Activated naive CD8-positive, alpha-beta T cell treated with anti-CD3 and anti-CD28 coated beads for 36 hours (primary cell): ENCODE measurements at places on chromosomes 12 and 14. TPM values are rescaled to one million over a fixed set of nuclear protein-coding genes. Genes with fewer than 3 reads are reported as not detected.

GRCh38 chr14:74950795-74951442, 4.5 kb downstream of the PGF start:
- no peak for DNase-seq

DNA sequence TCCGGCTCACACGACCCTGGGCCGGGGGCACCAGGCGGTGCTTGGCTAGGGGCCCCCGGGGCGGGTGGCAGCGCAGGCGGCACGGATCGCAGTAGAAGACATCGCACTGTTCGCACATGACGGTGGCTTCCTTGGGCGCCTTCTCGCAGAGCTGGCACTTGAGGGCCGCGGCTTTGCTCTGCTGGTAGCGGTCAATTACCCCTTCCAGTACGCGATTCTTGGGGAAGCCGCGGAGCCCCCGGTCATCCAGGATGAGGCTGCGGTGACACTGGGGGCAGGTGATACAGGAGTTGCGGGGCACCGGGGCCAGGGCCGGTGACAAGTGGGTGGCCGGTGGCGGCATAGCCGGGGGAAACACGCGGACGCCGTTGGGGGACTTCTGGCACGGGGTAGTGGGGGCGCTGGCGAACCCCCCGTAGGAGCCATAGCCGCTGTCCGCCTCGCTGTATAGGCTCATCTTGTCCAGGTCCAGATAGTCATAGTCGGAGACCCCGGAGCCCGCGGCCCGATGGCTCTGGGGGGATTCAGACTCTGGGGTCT, 553 bp downstream of the TRIM9 start:
- DNase-seq = peak; percentile 24

DNA sequence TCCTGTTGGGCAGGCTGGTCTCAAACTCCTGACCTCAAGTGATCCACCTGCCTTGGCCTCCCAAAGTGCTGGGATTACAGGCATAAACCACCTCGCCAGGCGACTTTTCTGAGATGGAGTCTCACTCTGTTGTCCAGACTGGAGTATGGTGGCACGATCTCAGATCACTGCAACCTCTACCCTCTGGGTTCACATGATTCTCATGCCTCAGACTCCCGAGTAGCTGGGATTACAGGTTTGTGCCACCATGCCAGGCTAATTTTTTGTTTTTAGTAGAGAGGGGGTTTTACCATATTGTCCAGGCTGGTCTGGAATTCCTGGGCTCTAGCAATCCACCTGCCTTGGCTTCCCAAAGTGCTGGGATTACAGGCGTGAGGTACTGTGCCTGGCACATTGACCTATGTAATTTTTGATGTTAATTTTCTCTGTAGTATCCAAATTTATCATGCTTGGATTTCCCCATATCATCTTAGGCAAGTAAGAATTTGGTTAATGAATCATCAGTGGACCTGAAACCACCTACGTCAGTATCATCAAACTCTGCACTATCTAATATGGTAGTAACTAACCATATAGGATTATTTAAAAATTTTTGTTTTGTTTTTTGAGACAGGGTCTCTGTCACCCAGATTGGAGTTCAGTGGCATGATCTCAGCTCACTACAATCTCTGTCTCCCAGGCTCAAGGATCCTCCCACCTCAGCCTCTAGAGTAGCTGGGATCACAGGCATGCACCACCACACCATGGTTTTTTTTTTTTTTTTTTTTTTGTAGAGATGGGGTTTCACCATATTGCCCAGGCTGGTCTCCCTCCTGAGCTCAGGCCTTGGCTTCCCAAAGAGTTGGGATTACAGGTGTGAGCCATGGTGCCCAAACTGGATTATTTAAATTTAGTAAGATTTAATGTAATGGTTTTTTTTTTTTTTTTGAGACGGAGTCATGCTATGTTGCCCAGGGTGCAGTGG, 11.9 kb upstream of the ATP5F1B start:
- DNase-seq = peak; percentile 29

DNA sequence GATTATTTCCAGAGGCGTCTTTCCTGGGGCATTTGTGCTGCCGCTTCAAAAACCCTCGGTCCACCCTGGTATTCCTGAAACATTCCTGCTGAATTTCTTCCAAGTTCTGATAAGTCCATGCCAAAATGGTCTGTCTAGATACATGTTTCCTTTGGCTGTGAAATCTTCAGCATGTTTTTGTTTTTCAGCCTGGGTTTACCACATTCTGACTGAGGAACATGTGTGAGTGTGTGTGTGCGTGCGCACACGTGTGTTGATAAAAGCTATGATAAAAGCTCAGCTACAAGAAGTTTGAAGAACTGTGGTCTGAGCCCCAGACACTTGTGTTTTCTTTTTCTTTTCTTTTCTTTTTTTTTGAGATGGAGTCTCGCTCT, 22.4 kb downstream of the ANKRD9 start:
- DNase-seq = no peak

DNA sequence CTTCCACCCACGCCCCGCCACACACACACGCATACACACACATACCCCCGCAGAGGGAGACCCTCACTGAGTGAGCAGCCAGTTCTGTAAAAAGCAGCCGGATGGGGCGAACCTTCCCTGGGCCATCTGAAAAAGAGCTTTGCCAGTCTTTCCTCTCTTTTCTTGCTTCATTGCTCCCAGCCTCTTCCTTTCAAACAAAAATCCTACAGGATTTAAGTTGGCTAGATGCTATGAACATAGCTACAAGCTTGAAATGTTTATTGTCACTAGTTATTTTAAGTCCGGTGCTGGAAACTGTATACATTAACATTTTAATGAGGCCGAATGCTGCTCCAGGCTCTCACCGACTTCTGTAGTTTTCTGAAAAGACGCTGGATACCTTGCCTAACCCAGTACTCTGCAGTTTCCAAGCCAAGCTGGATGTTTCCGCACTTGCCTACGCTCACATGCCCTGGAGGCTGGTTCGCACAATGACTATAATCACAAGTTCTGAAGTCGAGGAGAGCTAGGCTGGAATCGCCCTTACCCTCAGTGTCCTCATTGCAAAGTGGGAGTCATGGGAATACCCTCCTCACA, 39.2 kb downstream of the LTBP2 start:
- DNase-seq = no peak

MUCL1 gene
- not detected for total RNA-seq
